ENCODE measurements at places on chromosomes 1 and 21. TPM values are rescaled to one million over a fixed set of nuclear protein-coding genes. Genes with fewer than 3 reads are reported as not detected.

ELAPOR1 gene
- under 0.01 TPM for total RNA-seq

CD164L2 gene
- 1.1 TPM for total RNA-seq

WNT4 gene
- 1.1 TPM for total RNA-seq

LORICRIN gene
- total RNA-seq = not detected

C1orf53 gene
- total RNA-seq = 0.79 TPM

REG4 gene
- total RNA-seq = not detected

SLAMF9 gene
- total RNA-seq = 16.6 TPM

THEM5 gene
- not detected for total RNA-seq

MROH9 gene
- not detected for total RNA-seq

LRRC71 gene
- not detected for total RNA-seq

GRCh38 chr1:219792337-219793021 lies 135.9 kb downstream of the SLC30A10 start:
- peak; percentile 41 for DNase-seq

DNA sequence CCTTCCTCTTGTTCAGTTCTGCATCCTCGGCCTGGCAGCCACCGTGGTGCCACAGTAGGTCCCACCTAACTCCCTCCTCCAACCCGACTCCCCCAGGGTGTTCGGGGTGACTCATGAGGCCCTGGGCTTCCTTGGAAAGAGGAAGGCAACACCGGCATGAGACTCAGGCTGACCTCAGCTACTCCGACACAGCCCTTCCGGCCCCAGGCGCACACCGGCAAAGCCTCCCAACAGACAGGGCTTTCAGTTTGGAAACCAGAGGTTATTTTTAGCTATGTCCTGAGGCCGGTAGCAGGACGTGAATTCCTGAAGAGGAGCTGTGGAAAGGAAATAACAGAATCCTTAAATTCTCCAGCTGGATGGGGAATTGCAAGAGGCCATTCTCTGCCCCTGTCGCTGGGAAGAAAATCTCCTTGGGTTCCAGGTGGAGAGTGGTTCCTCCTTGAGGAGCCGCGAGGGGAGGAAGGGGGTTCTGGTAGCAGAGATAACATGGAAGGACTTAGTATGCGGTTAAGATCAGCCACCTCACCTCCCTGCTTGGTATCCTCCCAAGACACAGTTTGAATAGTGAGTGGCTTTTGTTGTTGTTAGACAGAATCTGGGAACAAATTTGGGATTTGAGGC lies 24.4 kb downstream of the PLXNA2 start:
- DNase-seq = peak; percentile 90

DNA sequence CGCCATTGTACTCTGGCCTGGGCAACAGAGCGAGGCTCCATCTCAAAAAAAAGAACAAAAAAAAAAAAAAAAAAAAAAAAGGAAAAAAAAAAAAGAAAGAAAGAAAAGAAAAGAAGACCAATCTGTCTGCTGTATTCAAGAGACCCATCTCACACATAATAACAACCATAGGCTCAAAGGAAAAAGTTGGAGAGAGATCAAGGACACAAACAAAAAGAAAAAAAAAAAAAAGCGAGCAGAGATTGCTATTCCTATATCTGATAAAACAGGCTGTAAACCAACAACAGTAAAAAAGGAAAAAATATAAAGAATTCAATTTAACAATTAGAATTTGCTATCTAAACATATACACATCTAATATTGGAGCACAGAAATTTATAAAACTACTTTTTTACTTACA lies 150.4 kb downstream of the BRINP3 start:
- DNase-seq = no peak

- no peak for DNase-seq
These were observed 1.3 kb upstream of the EFNA4 start for GRCh38 chr1:155062151-155062686.

- DNase-seq = no peak
These were observed 3.9 kb downstream of the NIT1 start for GRCh38 chr1:161121834-161122233.

DNA sequence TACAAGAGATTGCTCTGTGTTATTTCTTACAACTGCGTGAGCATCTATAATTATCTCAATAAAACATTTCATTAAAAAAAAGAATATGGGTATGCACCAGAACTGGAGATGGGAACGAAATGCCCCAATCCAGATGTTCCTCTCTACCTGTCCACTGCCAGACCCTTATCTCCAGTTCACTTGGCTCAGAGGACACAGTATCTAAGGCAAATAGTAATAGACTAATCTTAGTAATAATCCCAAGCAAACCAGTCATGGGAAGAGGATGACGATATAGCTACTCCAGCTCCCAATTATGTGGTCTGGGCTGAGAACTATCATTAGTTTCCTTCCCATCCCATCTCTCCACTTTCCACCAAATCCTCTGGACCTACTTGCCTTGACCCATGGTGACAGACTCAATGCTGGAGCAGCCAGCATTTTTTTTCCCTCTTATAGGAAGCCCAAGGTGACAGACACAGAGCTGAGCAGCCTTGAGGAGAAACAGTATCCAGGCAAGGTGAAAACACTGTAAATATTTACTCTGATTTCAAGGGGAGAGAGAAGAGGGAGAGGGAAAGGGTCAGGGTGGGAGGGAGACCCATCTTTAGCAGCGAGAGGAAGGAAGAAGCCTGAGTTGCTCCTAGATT lies 28.7 kb downstream of the DDX20 start:
- no peak for DNase-seq

- no peak for DNase-seq
These were observed 177.3 kb downstream of the ZSCAN20 start for GRCh38 chr1:33649759-33650158.

DNA sequence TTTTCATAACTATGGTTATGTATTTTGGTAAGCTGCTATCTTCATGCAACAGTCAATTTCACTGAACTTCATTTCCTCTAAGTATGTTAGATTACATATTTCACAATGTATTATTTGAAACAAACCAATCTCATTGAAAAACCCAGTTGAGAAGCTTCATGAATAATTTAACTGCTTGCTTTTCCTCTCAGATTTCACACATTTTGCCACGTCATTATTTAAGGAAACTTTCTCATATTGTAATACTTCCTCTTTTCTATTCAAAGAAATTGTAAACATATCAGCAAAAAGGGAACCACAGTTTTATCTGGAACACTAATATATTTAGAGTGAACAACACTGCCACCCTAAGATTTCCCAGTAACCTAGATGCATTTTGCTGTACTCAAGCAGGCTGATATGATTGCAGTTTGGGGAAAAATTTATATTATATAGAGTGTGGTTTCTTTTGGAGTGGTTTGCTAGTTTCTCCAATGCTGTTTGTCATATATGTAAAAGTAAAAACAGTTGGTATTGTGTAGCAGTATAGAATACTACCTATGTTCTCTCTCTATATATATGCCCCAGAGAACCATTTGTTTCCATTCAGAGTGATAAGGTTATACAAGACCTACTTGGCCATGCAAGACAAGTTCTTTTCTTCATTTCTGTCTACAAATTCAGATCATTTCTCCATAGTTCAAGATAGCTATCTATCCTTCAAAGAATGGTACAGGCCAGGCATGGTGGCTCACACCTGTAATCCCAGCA lies 28.4 kb upstream of the AHCTF1 start:
- no peak for DNase-seq

- no peak for DNase-seq
These were observed 88.0 kb downstream of the CD247 start for GRCh38 chr1:167430134-167430848.

DNA sequence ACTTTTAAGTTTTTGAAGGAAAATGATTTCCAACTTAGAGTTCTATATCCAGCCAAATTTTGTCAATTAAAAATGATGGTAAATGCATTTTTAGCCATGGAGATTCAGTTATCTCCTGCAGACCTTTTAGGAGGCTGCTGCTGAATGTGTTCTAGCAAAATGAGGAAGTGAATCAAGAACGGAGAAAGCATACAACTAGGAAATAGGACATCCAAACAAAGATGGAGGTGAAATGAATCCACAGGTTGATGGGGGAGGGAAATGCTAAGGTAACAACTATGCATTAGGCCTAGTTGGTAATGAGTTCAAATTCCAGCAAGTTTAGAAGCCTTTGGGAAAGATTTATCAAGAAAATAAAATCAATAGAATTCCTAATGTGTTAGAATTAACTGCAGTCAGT lies 80.5 kb downstream of the FNBP1L start:
- no peak for DNase-seq

GRCh38 chr1:5620997-5621396 lies 371.2 kb downstream of the NPHP4 start:
- DNase-seq = no peak

GRCh38 chr1:46530311-46530710 lies 21.1 kb downstream of the KNCN start:
- DNase-seq = no peak

- DNase-seq = peak; percentile 93
These were observed 20.1 kb downstream of the URB1 start for GRCh38 chr21:32372755-32373154.

- DNase-seq = no peak
These were observed 39.7 kb downstream of the ZC3H11B start for GRCh38 chr1:219573158-219573557.

GRCh38 chr1:160500321-160500990 lies 22.6 kb downstream of the SLAMF6 start:
- no peak for DNase-seq

DNA sequence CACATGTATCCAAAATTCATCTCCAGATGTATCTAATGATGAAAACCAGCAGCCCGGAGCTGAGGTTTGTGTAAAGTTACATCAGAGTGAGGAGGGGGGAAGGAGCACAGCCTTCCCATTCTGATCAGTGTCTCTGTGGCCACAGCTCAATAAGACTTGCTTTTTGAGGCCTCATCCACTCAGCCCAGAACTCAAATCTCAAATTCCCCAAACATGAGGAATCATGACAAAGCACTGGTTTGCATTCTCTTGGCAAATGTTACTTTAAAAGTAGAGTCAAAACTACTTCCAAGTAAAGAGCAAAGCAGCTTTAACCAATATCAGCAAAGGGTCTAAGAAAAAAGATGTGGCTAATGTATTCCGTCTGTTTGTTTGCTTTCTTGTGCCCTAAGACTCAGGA lies 30.9 kb downstream of the CCN1 start:
- peak; percentile 58 for DNase-seq

- DNase-seq = no peak
These were observed 14.7 kb downstream of the TIE1 start for GRCh38 chr1:43315481-43315880.

GRCh38 chr1:76330991-76331603 lies 256.6 kb downstream of the ST6GALNAC3 start:
- peak; percentile 68 for DNase-seq

DNA sequence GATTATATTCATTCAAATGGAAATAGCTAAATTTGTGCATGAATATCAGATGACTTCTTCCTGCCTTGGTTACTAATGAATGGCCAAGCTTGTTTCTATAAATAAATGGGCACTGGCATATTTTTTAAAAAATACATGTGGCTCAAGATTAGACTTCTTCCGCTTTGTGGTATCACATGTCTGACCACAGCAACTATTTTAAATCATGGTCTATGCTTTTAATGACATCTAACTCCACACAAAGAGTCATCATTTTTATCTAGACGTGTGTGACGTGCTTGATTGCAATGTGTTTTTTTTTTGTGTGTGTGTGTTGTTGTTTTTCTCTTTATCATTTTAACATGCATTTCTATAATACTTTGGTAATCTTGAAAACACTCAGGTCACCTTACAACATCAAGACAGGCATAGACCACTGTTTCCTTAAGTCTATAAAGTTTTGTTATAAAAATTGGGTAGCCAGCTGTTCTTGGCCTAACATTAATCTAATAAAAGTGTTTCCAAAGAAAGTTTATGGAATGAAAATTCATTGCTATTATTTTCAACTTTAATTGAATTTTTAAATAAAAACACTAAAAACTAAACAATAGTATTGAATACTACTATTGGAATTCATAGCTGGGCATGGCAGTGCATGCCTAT lies 29.5 kb downstream of the RGS1 start:
- no peak for DNase-seq

- DNase-seq = peak; percentile 84
These were observed 391.6 kb upstream of the VAMP3 start for GRCh38 chr1:7379441-7379971.

- DNase-seq = peak; percentile 44
These were observed 30.3 kb upstream of the LPAR3 start for GRCh38 chr1:84923317-84923716.

DNA sequence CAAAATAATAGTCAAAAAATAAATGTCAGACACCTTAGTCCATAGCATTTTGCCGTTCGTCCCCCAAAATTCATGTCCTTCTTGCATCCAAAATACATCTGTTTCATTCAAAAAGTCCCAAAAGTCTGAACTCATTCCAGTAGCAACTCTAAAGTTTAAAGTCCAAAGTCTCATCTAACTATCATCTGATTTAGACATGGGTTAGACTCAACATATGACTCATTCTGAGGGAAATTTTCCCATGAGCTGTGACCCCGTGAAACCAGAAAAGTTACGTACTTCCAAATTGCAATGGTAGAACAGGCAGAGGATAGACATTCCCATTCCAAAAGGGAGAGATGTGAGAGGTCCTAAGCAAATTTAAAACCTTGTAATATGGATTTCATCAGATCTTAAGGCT lies 48.6 kb upstream of the CACHD1 start:
- no peak for DNase-seq

DNA sequence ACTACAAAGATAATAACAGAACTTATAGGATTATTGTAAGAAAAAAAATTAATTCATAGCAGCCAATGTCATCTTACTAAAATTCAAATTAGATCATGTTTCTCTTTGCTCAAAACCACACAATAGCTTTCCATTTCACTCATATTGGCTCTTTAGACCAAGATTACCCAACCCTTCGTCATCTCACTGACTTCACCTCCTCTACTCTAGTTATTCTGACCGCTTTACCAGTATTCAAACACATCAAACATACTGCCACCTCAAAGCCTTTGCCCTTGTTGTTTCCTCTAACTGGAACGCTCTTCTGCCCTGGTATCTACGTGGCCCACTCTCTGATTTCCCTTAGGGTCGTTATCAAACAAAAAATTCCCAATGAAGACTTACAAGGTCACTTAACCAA lies 1.7 kb downstream of the ANGPTL3 start:
- DNase-seq = peak; percentile 46

DNA sequence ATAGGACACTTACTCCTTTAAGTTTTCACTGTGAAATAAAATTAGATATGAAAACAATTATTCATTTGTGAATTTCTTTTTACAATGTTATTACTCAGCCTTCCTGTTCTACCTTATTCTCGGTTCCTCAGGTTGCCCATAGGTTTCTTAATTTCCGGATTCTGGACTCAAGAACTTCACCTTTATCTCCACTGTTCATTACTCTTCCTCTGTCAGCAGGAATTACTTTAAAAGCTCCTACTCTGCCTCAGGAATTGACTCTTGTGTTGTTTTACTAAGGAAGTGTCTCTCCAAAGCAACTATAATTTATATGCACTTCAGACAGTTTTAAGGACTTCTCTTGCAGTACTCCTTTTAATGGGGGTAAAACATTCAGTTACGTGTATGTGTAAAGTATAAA lies 123.8 kb downstream of the OSBPL9 start:
- no peak for DNase-seq

DNA sequence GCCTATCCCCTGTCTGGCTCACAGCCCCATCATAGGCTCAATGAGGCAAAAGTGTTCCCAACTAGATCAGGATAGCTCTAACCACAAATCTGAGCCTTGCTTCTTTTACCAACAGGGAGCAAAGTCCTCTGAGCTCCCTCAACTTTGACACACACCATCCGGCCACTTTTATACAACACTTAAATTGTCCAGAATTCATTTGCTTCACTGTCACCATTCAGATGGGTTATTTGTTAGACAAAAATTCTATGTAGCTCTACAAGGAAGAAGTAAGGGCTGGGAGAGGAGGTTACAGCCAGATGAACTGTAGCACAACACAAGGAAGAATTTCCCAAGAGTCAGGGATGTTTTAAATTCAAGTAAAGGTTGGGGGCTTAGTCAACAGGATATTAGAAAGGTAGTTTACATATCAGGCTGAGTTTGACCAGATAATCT lies 50.8 kb downstream of the TGFBR3 start:
- no peak for DNase-seq
